Epithelial cell of proximal tubule (primary cell): ENCODE measurements at places on chromosomes 3 and 15.
A peak's percentile ranks its signal among the peaks of the same experiment; 100 is the strongest.

DNA sequence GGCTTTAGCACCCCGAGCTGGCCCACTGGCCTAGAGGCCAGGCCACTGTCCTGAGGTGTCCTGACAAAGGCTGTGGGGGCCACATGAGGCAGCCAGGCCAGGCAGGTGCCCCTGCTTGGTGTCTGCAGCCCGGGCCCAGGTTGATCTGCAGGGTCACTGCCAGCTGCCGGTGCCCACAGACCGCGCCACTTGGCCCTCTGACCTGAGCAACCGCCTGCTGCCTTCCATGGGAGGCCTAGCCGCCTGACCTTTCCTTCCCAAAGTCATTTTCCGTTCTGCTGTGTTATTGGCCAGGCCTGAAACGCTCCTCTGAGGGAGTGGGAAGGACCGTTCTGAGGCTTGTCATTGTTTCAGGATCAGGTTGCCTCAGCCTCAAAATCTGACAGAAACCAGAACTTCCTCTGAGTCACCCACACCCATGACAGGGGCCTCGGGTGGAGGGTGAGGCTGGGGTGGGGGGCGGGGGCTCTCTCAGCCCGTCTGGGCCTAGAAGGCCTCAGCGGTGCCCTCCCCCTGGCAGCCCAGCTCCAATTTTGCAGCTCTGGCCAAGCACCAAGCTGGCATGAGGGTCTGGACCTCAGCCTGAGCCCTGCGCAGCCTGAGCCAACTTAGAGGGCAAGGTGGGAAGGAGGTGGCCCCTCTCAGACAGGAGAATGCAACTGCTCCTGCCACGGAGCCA is 140.7 kb upstream of the MEF2A start:
- DNase-seq = no peak

DNA sequence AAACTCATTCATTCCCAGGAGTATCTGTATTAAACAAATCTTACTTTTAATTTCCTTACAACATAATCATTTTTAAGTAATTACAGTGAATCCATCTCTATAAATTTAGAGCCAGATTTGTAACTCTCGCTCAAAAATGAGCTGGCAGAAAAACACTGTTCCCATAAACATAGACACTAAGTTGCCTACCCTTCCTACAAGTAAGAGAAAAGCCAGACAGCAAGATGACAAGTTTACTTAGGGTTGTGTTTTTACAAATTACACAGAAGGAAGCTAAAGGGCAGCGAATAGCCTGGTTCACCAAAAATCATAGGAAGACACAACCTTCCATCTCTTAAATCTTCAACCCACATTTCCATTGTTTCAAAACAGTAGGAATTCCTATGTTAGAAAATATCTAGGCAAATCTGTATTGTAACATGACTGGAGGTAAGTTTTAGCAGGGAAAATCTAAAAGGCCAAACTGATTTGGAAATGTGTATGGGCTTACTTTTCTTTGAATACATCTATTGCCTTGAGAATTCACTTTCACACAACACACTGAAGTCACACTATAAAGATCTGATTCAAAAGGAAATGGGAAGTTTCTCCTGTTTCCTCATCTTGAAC is 21.7 kb downstream of the HERC1 start:
- no peak for DNase-seq

- DNase-seq = no peak
Observed at GRCh38 chr3:104885214-104885814, 481.4 kb upstream of the ALCAM start.

DNA sequence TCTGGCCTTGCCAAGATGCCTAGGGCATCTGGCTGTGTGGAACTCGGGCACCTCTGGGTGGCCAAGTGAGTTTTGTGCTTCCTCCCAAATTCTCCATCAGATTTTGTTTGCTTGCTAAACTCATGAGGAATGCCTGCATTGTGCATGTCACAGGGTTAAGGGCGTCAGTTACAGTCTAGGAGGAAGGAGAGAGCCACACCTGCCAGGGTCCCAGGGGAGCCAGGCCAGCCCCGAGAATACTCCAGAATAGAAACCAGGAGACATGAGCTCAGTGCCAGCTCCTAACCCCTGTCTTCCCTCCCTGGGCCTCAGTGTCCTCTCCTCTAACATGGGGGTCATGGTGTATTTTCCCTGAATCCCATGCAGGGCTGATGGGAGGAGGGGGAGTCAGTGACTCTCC is 22.0 kb upstream of the SKOR1 start:
- no peak for DNase-seq

DNA sequence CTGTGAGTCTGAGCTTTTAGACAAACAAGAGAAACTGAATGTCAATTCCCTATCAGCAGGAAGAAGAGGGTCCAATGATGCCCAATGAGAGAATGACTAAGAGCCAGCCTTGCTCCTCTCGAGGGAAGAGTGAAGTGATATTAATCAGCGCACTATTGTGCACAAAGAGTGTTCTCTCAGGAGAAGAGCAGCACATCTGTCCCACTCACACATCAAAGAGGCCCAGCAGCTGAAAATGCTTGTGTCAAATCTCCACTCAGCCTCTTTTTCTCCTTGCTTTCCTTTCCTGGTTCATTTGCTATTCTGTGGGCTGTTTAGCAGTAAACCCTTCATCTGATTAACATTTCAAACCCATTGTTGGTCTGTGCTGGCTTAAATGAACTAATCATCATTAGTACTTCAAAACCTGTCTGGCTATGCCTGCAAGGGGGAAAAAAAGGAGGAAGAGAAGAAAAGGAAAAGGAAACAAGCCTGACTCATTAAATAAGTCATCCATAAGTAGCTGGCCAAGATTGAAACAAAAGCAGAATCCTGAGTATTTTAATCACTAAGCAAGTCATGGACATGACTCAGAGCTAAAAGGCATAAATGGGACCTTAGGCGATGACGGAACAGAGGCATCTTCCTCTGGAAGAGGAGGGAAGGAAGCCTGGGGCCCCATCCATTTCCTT is 912.7 kb downstream of the TUSC7 start:
- peak; percentile 88 for DNase-seq

DNA sequence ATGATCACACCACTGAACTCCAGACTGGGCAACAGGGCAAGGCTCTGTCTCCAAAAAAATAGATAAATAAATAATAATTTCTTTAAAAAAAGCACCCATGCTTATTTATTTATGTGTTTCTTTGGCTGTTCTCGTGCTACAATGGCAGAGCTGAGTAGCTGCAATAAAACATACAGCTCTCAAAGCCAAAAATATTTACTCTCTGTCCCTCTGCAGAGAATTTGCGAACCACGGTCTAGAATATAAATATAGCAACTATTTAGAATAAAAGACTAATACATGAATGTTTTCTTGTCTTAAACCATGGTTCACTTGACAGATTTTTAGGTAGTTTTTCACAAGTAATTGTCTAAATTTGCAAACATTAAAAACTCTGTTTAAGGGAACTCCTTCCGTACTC is 72.7 kb downstream of the ADAM10 start:
- DNase-seq = no peak

DNA sequence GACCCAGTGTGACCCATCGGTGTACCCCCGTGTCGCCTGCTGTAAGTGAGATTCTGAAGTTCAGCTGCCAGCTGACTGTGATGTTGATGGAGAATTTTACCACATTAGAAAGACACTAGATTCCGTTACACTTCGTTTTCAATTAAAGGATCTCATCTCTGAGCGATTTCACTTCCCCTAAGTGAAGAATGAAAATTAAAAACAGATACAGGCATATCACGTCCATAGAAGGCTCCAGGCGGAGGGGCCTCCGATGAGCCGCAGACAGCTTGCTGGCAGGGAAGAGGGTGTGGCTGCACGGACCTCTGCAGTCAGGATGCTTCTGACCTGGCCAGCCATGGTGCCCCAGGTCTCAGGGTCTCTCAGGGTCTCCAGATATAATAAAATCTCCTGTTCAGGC is 6.6 kb upstream of the CPN2 start:
- no peak for DNase-seq

- no peak for DNase-seq
Observed at GRCh38 chr3:8578282-8578681, 66.3 kb downstream of the SSUH2 start.

DNA sequence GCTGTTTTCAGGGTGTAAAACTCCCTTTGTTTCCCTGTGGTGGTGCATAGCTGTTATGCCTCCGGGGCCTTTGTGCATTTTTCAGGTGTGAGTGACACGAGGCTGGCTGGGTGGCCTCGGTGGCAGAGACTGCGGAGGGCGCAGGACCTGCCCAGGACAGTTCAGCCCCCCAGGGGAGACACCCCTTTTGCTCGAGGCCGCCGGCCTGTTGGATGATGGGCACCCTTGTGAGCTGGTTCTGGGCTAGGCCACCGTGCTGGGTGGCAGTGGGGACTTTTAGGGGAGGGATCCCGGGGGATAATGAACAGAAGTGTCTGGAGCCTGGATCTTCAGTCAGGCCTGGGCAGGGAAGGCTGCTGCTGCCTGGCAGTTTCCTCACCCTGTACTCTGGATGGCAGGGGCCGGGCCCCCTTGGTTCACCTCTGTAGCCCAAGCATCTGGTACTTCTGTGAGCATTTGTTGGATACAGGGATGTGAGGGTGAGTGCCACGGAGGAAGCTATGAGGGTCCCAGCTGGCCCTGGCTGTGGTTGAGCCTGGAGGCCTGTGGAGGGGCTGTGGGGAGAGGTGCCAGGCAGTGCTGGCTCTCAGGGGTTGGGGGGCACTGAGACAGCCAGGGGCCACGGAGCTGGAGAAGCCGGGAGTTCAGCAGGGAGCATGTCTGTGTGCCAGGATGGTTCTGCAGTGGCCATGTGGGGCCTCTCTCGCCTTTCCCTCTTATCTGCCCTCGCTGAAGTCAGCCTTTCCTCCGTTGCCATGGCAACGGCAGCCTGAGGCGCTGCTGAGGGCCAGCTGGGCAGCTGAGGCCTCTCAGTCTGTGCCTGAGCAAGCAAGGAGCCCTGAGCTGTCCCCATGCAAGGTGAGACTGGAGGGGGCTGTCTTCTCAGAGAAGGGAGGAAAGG is 49.0 kb downstream of the KY start:
- no peak for DNase-seq

GRCh38 chr3:196741249-196741889 is 1.7 kb downstream of the PAK2 start:
- no peak for DNase-seq

- DNase-seq = no peak
Observed at GRCh38 chr3:126849768-126850167, 133.1 kb upstream of the PLXNA1 start.

GRCh38 chr3:42652611-42653302 is 740 bp upstream of the ZBTB47 start:
- DNase-seq = peak; percentile 38

DNA sequence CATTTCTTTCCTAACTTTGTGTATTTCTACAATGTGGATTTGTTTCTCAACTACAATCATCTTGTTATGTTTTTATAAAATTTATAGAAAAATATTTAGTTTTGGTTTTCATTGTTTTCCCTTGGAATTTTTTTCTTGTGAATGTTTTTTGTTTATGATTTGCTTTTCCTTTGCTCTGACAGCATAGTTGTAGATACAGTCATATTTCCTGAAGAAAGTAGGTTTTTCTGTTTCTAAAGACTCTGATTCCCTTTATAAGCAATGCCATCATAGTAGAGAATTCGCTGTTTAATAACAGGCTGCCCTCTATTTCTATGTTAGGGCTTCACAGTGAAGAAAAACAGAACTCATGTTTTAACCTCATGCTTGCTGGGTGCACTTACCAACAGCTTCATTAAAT is 482.3 kb downstream of the ZBBX start:
- DNase-seq = no peak

- no peak for DNase-seq
Observed at GRCh38 chr3:56025326-56025725, 442.9 kb downstream of the ERC2 start.

DNA sequence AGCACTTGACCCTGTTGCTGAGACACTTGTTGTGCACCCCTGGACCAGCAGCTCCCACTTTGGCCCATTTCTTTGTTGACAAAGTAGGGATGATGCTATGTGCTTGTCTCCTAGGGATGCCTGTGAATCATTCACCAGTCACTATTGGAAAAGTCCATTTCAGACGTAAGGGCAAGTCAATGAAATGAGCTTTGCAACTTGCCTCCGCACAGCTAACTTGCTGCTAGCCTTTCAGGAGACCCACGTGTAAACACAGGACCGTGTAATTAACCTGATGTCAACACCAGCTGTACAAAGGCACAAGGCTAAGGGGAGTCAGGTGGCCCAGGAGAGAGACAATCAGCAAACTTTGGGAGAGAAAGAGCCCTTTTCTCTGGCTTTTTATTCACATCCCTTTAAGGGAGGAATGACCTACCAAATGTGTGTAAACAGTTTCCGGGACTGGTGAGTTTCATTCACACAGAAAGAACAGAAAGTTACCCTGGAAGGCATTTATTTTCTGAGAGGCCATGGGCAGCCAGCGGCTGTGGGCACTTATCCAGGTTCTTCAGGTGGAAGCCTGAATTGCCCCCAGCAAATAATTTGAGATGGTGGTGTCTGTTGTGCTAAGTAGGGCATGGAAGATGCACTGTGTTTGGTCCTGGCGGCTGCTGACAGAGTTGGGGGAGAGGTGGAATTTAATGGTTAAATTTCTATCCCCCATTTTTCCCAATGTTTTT is 54.0 kb downstream of the TIPARP start:
- no peak for DNase-seq

- no peak for DNase-seq
Observed at GRCh38 chr15:68436680-68437079, 4.7 kb upstream of the ITGA11 start.

- DNase-seq = no peak
Observed at GRCh38 chr15:36722555-36722954, 143.1 kb downstream of the CDIN1 start.

GRCh38 chr3:136658946-136659682 is 93.1 kb downstream of the STAG1 start:
- DNase-seq = peak; percentile 73

GRCh38 chr15:74402337-74402841 is 31.4 kb downstream of the SEMA7A start:
- no peak for DNase-seq

DNA sequence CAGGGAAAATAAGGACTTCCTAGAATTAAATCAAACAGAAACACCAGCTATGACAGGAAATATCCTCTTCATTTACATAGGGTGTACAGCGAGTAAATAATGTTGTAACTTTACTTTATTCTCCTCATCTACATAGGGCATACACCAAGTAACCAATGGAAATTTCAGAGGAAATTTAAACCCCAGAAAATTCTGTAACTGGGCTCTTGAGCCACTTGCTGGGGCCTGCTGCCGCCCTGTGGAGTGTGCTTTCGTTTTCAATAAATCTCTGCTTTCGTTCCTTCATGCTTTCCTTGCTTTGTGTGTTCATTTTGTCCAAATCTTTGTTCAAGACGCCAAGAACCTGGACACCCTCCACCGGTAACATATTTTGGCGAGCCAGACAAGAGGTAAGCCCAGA is 990.4 kb upstream of the CADM2 start:
- no peak for DNase-seq

- no peak for DNase-seq
Observed at GRCh38 chr3:15667484-15667883, 65.9 kb downstream of the BTD start.

GRCh38 chr3:124775877-124776276 is 45.6 kb downstream of the UMPS start:
- no peak for DNase-seq

GRCh38 chr3:184117636-184118035 is 17.5 kb upstream of the EIF2B5 start:
- DNase-seq = no peak

- DNase-seq = no peak
Observed at GRCh38 chr15:58477170-58477569, 45.4 kb downstream of the LIPC start.

GRCh38 chr3:123576122-123576521 is 8.7 kb downstream of the HACD2 start:
- no peak for DNase-seq
